ENCODE measurements at places on chromosomes 7 and 10.

- no peak for DNase-seq
Observed at GRCh38 chr10:81884856-81885255, 9.9 kb downstream of the NRG3 start.

DNA sequence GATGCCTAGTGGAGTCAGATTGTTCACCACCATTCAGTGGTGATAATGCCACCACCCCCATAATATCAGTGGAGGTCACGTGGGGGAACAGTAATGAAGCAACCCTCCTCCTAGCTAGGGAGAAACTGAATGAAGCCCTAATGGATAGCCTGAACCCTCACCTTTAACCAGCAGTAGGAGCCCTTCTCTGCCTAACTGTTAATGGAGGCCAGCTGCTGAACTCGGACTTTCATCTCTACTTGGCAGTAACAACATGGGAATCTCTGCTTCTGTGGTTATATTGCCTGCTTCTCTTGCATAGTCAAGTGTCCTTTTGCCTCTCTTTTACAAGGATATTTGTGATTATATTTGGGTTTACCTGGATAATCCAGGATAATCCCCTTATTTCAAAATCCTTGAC is 1097.9 kb downstream of the REEP3 start:
- no peak for DNase-seq

GRCh38 chr7:71444130-71444529 is 312.2 kb downstream of the GALNT17 start:
- DNase-seq: no peak

GRCh38 chr7:17595546-17595945 is 297.1 kb downstream of the AHR start:
- no peak for DNase-seq

GRCh38 chr10:71454347-71454746 is 57.6 kb downstream of the CDH23 start:
- no peak for DNase-seq

GRCh38 chr7:15046861-15047260 is 144.3 kb upstream of the DGKB start:
- no peak for DNase-seq

DNA sequence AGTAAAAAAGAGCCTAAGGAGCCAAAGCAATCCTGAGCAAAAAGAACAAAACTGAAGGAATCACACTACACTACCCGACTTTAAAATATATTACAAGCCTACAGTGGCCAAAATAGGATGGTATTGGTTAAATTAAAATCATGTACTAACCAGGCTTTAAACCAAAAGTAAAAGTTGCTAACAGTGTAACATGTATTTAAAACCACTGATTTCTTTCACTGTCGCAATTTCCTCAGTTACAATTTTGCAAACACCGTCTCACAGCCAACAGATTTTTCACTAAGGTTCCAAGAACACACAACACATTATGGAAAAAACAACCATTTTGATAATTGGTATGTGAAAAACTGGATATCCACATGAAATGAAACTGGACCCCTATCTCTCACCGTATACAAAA is 74.0 kb downstream of the JMJD1C start:
- DNase-seq: no peak

GRCh38 chr10:12781976-12782375 is 219.5 kb downstream of the CCDC3 start:
- DNase-seq: no peak

GRCh38 chr7:25615593-25615992 is 387.3 kb upstream of the NPVF start:
- DNase-seq: no peak

- DNase-seq: peak; percentile 43
Observed at GRCh38 chr10:61163403-61163802, 219.4 kb upstream of the RHOBTB1 start.

- peak; percentile 26 for DNase-seq
Observed at GRCh38 chr7:953547-954327, 743 bp downstream of the ADAP1 start.

GRCh38 chr10:19626156-19626555 is 190.1 kb upstream of the PLXDC2 start:
- DNase-seq: no peak

GRCh38 chr7:150515248-150516147 is 826 bp downstream of the GIMAP7 start:
- no peak for DNase-seq

- DNase-seq: peak; percentile 22
Observed at GRCh38 chr7:74455291-74455804, 1.6 kb downstream of the GTF2IRD1 start.

GRCh38 chr10:83654689-83655088 is 484.6 kb upstream of the GHITM start:
- DNase-seq: no peak

GRCh38 chr7:157006829-157007469 is 3.5 kb downstream of the MNX1 start:
- DNase-seq: no peak

GRCh38 chr10:32153931-32154330 is 97.7 kb upstream of the KIF5B start:
- no peak for DNase-seq

All from NCI-H1417 (cell line).